ENCODE measurements at places on chromosomes 11 and 22.

GRCh38 chr11:32118025-32118974 lies 27.4 kb downstream of the RCN1 start:
- DNase-seq = no peak

- DNase-seq = no peak
Measured at GRCh38 chr11:68979931-68980775, 633 bp downstream of the MRGPRD start.

- no peak for DNase-seq
Measured at GRCh38 chr22:46728470-46728869, 9.6 kb downstream of the CERK start.

DNA sequence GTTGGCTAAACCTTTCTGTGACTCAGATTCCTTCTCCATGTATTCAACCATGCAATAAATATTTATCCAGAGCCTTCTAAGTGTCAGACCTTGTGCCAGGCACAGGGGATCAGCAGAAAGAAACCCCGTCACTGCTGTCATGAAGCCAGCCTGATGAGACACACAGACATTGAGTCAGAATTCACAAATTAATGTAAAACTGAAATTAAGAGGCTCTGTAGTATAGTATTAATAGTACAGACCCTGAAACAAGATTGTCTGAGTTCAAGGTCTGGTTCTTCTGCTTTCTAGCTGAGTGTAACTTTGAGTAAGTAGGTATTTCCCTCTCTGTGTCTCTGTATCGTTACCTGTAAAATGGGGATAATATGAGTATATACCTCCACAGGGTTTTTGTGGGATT lies 46.9 kb downstream of the ME3 start:
- no peak for DNase-seq

GRCh38 chr11:73194593-73194992 lies 23.5 kb upstream of the P2RY2 start:
- no peak for DNase-seq

GRCh38 chr11:31500560-31500959 lies 8.9 kb downstream of the IMMP1L start:
- DNase-seq = no peak

GRCh38 chr11:110939471-110939870 lies 227.2 kb upstream of the ARHGAP20 start:
- DNase-seq = no peak

DNA sequence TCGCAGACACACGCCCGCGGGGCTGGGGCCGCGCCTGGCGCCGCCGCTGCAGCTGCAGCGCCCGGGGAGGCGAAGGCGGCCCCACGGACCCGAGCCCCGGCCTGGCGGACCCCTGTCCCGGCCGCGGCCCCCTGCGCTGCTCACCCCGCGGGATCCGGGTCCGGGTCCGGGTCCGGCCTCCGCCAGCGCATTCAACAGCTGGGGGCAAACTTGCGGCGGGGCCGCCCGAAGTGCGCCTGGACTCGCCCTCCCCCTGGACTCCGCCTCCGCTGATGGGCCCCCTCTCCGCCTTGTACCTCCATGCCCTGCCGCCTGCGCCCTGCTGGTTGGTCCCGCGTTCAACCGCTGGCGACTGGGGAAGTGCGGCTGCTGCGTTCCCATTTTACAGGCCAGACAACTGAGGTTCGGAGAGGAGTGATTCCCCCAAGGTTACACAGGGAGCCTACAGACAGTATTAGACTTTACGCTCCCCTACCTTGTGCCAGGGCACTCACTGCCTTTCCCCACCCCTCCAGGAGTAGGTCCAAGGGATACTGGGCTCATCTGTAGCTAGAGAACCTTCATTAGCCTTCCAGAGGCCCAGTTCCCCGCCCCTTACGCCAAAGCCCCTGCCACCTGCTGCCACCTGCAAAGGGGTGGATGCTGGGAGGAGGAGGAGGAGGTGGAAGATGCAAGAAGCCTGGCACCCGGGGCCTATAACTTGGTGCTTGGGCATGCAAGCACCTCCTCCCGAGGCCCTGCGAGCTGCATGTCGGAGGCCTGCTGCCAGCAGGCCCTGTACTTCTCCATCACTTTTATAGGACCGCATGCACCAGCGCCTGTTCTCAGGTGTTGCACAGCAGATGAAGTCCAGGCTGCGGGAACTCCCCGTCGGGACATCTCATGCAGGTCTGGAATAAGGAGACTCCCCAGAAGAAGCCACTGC lies 694 bp upstream of the ELFN2 start:
- no peak for DNase-seq

GRCh38 chr11:78855116-78855515 lies 280.5 kb upstream of the NARS2 start:
- no peak for DNase-seq

DNA sequence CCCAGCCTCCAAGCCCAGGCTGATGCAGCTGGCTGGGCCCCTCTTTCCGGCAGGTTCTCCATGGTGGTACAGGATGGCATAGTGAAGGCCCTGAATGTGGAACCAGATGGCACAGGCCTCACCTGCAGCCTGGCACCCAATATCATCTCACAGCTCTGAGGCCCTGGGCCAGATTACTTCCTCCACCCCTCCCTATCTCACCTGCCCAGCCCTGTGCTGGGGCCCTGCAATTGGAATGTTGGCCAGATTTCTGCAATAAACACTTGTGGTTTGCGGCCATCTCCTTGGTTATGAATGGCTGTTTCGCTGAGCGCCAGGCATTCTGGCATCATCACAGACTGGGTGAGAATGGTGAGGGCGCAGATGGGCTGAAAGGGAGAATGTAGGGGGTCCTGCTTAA lies 3.6 kb downstream of the PRDX5 start:
- DNase-seq = no peak

DNA sequence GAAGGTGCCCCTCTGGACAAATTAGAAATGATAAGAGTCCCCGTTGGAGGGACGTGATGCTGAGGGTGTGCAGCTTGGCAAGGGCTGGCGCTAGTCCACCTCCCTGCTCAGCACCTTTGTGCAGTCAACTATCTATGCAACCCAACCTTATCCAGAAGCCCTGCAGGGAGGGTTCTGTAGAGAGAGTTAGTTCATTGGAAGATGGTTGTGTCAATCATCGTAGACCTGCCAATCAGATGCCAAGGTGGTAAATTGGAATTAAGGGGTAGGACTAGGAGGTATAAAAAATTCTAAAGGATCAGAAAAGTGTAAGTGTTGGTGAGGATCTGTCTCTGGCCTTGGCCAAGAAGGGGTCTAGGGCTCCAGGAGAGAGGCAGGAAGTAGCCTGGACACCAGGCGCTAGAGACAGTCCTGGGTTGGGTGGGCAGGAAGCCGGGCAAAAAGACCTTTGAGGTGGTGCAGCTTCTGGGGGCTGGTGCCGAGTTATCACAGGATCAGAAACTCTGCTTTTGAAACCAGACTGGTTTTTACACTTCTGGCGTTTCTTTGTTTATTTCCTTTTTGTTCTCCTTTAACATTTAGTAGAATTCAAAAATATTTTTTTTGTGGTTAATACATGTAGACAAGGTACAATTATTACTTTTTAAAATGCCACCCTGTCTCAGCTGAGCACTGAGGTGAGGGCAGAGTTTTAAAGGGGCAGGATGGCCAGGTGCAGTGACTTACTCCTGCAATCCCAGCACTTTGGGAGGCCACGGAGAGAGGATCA lies 1.6 kb downstream of the C1QTNF6 start:
- DNase-seq = no peak

GRCh38 chr11:45765836-45766235 lies 39.1 kb upstream of the SLC35C1 start:
- DNase-seq = no peak

DNA sequence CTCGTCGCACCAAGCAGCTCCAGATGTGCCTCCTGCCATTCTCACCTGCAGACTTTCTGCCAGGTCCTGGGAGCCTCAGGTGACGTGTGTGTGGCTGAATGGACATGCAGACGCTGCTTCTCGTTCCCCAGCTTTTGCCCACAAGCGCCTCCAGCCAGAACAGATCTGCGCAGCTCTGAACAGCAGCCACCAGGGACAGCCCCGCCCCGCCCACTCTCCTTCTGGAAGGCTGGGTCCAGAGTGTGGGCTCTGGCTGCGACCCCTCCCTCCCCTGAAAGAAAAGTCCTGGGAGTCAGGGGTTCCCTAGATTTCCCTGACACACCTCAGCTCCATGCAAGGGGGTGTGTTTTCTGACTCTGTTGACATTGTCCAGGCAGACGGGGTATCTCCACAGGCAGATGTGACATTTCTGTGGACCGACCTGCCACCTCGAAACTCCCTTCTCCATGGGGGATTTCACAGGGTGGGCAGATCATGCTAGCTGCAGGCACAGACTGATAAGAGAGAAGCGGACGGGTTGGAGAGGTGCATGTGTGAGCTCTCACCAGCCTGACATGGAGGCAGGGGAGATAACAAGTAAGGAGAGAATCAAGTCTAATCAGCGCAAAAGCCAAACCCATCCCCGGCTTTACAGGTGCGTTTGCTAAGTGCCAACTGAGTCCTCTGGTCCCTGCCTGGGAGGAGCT lies 19.8 kb downstream of the SLCO2B1 start:
- no peak for DNase-seq

DNA sequence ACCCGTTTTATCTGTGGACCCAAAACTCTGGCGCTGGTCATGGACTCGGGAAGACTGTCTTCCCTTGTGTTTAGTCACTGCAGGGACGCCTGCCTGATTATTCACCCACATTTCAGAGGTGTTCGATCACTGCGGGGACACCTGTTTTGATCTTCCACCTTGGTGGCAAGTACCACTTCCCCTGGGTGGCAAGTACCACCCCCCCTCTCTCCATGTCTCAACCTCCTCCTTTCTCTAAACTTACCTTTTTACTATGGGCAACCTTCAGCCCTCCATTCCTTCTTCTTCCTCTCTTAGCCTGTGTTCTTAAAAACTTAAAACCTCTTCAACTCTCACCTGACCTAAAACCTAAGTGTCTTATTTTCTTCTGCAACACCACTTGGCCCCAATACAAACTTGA lies 1.9 kb upstream of the NDUFC2 start:
- DNase-seq = no peak

- no peak for DNase-seq
Measured at GRCh38 chr22:23552573-23552972, 27.5 kb downstream of the IGLL1 start.

DNA sequence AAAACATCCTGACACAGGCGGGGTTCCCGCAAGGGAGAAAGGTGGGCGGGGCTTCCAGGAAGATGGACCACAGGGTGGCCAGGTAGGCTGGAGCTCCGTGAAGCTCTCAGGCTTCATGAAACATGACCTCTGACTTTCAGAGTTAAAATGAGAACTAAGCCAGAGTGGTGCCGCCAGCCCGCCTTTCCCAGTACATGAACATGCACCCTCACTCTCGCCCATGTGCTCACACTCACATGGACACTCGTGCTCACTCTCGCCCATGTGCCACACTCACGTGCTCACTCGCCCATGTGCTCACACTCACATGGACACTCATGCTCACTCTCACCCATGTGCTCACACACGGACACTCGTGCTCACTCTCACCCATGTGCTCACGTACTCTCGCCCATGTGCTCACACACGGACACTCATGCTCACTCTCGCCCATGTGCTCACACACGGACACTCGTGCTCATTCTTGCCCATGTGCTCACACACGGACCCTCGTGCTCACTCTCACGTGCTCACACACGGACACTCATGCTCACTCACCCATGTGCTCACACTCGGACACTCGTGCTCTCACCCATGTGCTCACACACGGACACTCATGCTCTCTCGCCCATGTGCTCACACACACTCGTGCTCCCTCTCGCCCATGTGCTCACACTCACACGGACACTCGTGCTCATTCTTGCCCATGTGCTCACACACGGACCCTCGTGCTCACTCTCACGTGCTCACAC lies 10.0 kb downstream of the RNH1 start:
- DNase-seq = no peak

- no peak for DNase-seq
Measured at GRCh38 chr22:39712751-39713525, 142.4 kb downstream of the CACNA1I start.

- peak; percentile 58 for DNase-seq
Measured at GRCh38 chr11:113474362-113475159, 637 bp downstream of the DRD2 start.

DNA sequence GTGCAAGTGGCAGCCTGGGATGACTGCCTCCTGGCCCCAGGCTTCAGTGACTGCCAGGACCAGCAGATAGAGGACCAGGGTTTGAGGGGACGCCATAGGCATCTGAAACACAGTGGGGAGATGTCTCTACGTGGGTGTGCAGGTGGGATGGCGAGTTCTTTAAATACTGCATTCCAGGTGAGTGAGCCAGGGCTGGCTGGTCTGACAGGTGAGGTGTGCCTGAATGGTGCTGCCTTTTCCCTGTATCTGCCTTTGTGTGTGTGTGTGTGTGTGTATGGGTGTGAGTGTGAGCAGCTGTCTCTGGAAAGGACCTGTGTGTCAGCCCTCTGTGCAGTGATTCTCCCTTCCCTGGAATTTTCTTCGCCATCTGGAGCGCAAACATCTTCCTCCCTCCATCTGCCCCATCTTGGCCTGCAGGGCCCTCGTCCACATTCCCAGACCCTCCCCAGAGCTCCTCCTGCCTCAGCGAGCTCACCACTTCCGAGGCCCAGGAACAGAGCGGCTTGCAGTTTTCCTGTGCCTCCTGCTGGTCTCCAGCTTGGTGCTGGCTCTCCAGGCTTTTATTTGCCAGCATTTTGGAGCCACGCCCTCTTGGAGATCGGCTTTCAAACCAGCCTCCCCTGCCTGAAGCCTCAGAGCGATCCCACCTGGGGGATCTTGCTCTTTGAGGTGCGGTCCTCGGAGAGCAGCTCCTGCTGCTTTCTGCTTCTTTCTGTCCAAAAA lies at the start of gene GPHA2:
Gene GPHA2, minus strand, starts transcription at position 535 of the 723 bp plus-strand sequence. Its CDS starts 433 bp downstream, at position 102.
- no peak for DNase-seq

- DNase-seq = no peak
Measured at GRCh38 chr22:19576460-19577421, 52.5 kb upstream of the CLDN5 start.

DNA sequence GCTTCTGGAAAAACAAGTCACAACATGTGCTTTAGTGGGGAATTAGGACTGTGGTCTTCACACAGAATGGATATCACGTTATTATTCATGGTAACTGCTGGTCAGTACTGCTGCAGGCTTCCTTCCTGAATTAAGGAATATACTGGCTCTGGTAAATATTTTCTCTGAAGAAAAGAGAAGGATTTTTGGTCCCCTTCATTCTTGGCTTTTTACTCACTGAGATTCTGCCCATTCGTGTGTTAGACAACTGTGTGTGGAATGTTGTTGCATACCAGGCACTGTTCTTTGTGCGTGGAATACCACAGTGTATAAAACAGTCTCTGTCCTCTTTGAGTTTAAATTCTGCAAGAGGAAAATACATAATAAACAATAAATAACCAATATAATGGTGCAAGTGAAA lies 80.3 kb downstream of the ALX4 start:
- DNase-seq = no peak

DNA sequence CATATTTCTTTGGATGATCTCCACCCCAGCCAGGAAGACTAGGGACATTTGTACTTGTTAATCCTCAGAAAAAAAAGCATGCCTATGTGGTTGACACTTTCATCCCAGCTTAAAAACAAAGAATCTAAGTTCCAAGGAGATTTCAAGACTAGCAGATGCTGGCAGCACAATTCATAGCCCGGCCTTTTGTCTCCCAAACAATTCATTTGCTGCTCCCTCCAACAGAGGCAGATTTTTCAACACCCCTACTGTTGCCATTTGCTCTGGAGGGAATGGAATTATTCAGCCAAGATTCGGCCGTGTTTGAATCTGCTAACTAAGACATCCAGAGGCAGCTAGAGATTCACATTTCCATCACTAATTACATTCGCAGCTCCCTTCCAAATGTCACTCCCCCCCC lies 15.3 kb downstream of the P2RX3 start:
- DNase-seq = no peak

GRCh38 chr11:79708319-79708932 lies 267.6 kb upstream of the TENM4 start:
- no peak for DNase-seq

- DNase-seq = no peak
Measured at GRCh38 chr11:109785714-109786113, 307.5 kb upstream of the ZC3H12C start.
